ENCODE measurements at places on chromosomes 12 and 14.

GRCh38 chr14:77004711-77005460 is 23.6 kb downstream of the IRF2BPL start:
- DNase-seq: no peak

- DNase-seq: no peak
Measured at GRCh38 chr12:104683831-104684503, 227.2 kb downstream of the CHST11 start.

DNA sequence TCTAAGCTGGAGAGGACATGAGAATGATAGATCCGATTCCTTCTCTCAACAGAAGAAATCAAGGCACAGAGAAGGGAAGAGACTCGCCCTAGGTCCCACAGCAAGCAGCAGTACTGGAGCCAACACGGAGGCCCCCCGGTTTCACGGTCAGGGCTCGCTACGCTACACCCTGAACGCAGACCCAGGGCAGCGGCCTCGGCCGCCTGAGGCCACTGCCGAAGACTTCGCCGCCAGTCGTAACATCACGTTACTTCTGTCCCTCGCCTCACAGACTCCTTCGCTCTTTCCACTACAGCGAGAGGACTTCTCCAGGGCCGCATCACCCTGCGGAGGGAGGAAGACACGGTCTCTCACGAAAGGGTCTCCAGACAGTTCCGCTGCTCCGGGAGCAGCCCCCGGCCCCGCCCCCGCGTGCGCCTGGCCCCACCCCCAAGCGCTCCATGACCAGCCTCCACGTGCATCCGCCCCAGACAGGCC is 411 bp upstream of the DCAF4 start:
- no peak for DNase-seq

DNA sequence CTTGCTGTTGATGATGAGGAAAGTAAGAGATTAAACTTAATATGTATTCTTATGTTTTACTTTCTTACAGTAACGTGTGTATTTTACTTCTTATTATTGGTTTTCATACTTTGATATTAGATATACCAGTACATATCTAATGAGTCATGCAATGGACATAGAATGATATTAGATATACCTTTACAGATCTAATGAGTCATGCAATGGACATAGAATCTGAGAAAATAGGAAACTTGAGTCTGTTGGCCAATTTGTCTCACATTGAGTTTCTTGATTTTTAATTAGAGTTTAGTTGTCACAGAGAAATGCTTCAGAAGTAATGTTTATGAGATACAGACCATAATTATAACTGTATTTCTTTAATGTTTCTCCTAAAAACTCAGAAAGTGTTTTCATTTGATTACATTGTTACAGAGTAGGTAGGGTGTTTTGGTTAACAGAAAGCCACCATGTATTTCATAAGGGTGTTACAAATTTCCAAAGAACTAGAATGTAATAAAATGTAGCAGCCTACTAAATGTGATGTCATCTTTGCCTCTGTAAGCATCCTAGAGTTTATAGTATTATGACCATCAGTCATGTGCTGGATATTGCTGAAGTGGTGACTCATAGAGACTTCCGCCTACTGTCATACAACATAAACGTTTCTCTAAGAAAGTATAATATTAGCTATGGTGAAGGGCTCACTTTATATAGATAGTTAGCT is 3.0 kb downstream of the GAS2L3 start:
- no peak for DNase-seq

DNA sequence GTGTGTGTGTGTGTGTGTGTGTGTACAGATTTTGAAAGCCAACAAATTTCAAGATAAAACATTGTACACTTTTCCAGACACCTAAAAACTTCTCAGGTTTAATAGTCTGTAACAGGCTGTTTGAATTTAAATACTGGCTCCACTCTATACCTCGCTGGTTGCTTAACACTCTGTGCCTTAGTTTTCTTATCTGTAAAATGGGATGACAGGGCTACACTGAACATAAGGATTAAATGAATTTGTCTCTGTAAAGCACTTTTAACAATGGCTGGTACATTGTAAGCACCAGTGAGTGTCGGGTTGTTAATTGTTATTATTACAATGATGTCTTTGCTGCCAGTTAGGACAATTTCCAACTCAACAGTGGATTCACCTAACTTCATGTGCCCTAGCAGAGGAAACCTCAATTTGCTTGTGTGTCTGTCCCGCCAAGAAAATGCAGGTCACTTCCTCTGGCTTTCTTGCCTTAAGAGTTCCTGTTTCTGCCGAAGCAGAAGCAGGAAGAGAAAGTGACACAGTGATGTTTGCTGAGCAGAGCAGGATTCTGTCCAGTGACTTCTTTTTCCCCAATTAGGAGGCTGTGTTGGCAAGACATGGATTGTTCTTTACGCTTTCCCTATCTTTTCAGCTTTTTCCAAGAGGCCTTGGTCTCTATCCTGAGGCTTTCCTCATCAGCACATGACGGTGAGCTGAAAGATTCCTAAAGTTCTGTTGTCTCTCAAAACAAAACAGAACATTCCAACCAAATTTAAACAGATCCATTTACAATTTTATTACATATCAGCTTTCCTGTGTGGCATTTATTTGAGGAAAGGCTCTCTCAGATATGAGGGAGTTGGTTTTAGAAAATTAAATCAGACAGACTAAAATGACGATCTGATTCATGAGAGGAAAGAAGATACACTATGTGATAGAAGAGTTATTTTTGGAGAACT is 154.1 kb upstream of the ATP2B1 start:
- no peak for DNase-seq

DNA sequence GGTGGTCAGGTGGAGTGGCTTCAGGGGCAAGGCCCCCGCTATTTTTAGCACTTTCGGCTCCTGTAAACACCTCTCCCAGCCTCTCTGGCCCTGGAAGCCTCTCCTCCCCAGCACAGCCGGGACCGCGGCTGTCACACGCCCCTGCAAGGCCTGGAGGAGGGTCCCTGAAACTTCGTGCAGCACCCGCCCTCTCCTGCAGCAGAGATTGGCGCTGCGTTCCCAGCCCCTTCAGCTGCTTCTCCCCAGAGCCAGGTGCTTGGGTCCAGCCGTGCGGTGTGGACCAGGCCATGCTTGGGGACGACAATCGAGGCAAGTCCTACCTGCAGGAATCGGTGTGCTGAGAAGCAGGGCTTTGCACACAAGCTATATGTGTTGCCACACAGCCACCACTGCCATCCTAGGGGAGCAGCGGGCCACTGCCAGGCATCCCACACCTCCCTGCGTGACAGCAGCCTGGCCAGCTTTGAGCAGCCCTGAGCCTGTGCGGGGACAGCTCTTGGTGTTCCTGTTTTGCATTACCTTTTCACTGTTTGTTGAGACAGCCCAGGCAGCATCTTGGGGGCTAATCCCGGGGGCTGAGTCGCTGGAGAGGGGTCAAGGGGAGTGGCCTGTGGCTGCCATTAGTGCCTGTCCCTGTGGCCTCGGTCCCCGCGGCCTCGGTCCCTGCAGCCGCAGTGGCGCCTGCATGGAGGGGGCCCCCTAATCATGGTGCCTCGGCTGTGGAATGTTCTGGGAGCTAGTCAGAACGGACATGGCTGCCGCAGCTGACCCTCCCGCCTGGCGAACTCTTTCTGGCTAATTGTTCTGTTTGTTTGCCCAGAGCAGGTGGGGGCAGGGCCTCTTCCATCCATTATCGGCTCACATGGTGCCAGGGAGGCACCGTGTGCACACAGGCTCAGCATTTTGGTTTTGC is 27.6 kb upstream of the TRAF3 start:
- DNase-seq: no peak

- DNase-seq: no peak
Measured at GRCh38 chr14:67429510-67430205, 17.7 kb upstream of the PLEK2 start.
